Retina (tissue), 1 donor: ENCODE measurements at places on chromosomes 12 and 14.

DNA sequence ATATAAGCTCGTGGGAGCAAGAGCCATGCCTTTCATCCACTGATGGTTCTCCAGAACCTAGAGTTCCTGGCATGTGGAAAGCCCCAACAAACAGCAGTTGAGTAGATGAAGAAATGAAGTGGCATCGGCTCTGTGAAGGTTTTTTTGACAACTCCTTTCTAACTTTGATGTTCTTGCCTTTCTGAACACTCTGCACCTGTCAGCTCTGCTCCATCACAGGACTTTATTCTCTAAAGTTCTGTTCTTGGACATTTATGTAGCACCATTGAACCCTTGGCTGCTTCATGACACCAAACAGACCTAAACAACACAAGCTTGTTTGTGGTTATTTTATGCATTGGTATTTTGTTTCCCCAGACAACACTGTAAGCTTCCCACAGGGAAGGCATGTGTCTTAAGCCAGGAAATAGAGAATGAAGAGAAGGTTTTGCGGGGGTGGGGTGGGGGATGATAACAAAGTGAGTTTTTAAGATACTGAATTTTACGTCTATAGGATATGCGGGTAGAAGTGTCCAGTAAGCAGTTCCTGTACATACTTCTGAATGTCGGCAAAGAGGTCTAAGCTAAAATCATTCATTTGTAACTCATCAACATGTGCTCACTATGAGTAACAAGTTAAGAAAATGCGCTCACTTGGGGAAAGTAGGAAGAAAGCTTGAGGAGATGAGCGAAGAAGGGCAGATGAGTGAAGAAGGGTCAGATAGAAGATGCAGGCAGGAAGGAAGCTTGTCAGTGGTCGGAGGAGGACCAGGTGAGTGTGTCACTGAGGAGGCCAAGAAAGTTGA, 146.0 kb upstream of the PLEKHG7 start:
- no peak for DNase-seq

DNA sequence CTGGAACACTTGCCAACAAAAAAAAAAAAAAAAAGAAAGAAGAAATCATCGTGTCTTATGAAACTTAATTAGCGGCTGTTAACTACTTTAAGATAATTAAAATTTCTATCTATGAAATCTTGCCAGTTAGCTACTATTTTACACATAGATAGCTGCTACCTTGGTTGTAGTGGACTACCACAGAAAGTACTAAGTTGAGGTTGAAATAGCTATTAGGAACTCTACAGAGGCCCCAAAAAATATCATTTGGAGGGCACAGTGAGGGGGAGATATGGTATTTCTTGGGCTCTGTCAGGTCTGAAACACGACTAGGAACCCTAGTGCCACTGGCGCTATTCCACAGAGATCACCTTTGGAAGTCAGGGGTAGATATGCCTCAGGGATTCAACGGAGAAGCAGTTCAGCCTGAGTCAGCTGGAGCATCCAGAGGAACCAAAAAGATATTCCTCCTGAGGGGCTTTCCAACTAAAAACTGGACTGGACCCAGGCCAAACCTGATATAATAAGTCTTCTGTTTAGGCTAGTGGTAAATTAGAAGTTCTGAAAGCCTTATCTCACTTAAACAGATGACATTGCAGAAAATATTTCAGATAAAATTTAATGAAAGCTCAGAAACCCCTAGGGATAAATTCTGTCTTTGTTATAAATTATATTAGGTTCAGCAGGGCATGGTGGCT, 126.1 kb downstream of the EPS8 start:
- DNase-seq, result no peak

DNA sequence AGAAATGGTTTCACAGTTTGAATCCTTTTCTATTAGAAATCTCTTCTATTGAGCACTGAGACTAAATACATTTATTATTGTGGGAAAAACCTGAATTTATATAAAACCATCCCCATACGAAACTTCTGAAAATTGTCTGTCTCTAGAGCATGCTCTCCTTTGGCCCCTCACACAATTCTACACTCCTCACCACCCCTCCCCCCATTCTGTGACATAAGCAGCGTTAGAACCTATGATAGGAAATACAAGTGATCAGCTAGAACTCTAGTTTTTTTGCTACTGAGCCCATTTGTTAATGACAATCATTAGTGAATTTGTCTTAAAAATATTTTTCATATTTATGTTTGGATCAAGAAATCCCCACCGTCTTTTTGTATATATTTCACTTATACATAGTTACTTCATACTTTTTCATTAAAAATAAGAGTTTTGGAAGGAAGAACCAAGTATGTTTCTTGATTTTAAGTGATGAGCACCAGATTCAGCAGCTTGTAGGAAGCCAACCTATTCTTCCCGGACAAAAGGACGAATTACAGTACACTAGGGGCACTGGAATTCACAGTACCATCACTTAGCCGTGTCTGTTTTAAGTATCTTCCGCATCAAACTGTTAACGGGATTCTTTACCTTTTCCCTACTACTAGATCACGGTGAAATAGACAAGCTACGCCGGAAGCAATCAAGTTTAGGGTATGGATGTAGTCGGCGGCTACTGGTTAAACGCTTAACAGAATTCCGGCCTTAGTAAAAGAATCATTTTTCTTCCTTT, 724 bp downstream of the GTSF1 start:
- DNase-seq, result no peak

DNA sequence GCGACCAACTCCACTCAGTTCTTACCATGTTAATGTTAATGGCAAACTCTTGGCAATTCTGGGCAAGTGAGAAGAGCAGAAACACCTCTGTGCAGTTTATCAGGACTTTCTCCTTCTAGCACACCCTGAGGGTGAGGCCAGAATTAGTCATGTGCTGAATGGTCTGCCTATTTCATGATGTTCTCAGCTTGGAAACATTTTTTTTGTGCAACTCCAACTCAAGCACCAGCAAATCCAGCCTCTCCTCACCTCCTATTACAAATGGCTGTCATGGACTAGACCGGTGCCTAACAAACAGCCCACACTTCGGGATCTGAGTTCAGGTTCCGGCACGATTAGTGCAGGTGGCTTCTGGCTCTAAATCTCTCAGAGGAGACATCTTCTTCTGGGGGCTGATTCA, 246.0 kb downstream of the ZFP36L1 start:
- no peak for DNase-seq

DNA sequence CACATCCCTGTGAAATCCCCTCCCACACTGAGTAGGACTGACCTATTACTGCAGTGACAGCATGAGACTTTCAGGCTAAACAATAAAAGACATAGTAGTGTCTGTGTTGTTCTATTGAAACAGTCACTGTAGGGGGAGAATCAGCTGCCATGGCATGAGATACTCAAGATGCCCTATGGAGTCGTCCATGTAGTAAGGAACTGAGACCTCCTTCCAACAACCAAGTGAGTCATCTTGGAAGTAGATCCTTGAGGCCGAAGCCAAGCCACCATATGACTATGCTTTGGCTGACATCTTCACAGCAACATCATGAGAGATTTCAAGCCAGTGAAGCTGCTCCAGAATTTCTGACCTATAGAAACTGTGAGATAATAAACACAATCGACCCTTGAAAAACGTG, 12.1 kb upstream of the LRP6 start:
- DNase-seq, result no peak

DNA sequence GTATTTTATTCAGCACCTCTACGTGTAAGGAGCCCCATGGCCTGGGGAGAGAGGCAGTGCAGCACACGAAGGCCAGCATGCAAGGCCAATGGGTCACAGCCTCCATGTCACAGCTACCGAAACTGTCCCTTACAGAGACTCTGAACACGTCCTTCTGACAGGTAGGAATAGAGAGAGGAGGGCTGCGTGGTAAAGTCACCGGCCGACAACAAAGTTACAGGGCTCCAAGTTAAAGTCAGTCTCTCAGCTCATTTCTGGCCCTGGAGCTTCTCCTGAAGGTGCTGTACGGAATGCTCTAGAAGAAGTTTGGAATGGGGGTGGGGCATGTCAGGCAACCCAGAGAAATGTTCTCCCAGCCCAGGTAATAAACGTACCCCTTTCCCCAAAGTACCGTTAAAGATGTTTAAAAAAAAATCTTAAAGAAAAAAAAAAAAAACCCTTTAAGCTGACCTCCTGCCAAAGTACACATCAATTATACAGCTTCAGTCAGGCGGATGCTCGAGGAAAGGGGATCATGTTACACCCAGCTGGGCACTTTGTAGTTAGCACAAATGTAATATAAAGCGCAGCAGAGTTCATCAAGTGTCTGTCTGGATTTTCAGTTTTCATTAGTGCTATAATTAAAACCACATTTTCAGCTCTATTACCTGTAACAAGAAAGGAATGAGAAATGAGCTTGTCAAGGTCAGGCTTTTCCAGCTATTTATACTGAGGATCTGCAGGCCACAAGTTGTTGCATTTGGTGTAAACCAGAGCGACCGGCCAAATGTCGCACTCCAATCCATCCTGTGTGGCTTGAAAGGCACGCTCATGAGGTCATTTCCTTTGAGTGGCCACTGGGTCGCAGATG, 53.3 kb upstream of the CDKN3 start:
- peak; percentile 72 for DNase-seq

- DNase-seq, result no peak
Measured at GRCh38 chr12:18658829-18659228, 79.0 kb downstream of the PLCZ1 start.

DNA sequence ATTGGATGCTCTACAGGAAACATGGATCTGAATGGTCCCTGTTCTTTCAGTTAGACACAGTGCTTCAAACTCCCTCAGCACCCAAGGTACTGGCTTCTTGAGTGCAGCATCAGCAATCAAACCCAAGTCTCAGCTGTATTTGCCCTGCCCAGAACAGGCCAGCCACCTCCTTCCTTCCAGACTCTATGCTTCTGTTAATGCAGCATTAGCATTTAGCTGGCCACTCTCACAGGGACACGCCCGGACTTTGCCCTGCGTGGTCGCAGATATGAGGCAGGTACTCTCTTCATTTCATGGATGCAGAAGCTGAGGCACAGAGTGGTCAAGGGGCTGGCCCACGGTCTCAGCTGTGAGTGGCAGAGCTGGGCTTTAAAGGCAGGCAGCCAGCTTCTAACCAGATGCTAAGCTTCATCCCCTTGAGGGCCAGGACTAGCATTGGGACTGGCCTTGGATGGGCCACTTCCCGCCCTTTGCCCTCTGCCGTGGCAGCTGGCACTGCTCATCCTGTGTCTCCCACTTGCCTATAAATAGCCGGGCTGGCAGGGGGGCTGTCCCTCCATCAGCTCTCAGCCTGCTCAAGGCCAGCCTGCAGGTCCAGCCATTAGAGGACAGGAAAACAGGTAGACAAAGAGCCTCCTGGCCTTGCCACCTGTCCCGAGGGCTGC, 1.5 kb upstream of the SLC25A47 start:
- no peak for DNase-seq

GRCh38 chr12:43883748-43884147, 47.9 kb downstream of the TMEM117 start:
- DNase-seq, result no peak

GRCh38 chr14:32607399-32607798, 278.3 kb downstream of the AKAP6 start:
- no peak for DNase-seq

- no peak for DNase-seq
Measured at GRCh38 chr14:31580234-31580633, 19.0 kb downstream of the NUBPL start.

DNA sequence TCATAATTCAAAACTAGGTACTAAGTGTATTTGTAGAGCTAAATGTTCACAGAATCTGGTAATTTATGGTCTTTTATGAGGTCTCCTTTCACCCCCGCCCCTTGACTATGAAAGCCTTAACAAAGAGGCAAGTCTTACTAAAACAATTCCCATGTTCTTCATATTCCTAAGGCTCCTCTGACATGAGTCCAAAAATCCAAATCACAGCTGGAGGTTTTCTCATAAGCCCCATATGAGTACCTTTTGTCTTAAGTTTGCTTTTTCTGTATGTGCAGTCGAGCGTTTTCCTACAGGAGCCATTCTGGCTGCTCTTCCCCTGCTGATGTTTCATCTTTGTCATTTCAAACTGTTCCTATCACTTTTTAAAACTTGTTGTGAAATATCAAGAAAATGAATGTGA, 55.2 kb downstream of the SIX1 start:
- no peak for DNase-seq

- DNase-seq, result no peak
Measured at GRCh38 chr12:12764824-12765223, 20.6 kb upstream of the APOLD1 start.

- DNase-seq, result no peak
Measured at GRCh38 chr14:59419303-59419702, 45.9 kb downstream of the GPR135 start.

DNA sequence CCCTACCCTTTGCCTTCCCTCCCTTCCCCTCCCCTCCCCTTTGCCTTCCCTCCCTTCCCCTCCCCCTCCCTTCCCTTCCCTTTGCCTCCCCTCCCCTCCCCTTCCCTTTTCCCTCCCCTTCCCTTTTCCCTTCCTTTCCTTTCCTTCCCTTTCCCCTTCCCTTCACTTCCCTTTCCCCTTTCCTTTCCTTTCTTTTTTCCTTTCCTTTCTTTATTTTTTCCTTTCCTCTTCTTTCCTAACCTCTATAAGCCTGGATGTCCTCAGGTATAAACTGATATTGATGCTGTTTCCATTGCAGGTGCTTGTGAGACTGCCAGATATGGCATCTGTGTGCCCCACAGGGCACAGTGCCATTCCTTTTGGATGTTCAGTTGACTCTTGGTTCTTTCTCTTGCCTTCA, 163.2 kb downstream of the ESRRB start:
- DNase-seq, result no peak

- no peak for DNase-seq
Measured at GRCh38 chr14:71209888-71210287, 302.6 kb downstream of the PCNX1 start.

DNA sequence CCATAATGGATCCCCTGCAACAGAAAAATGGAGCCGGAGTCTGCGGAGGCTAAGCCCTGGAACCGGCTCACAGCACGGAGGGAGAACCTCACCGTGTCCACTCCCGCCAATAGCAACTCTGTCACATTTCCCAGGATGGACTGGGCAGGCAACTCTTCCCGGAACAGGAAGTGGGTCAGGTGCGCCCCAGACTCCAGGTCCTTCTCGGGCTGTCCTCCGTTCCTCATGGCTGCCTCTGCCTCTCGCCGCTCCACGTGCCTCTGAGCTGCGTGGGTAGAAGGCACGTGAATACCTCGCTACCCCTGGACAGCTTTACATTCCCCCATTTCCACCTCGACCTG, 2.2 kb downstream of the CYP27B1 start:
- DNase-seq, result no peak

- DNase-seq, result no peak
Measured at GRCh38 chr14:32171469-32171868, 30.4 kb upstream of the RNU6-7 start.

DNA sequence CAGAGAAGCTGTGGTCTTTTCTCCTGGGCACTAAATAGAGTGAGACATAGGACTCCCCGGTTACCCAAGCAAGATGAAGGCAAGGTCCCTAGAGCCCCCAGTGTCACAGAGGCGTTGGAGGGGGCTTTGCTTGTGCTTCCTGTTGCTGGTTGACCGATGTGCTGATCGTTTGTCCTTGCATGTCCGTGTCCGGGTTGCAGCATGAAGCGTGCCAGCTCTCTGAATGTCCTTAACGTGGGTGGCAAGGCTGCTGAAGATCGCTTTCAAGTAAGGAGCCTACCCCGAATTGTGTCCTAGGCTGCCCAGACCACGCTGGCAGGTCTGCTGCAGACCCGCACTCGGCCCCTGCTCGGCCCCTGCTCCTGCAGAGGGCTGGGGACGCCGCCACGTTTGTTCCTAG, 23.1 kb downstream of the XRCC3 start:
- no peak for DNase-seq

- no peak for DNase-seq
Measured at GRCh38 chr12:24023081-24023480, 73.6 kb upstream of the SOX5 start.
